ENCODE measurements at places on chromosomes 12 and 14. TPM values are rescaled to one million over a fixed set of nuclear protein-coding genes. Genes with fewer than 3 reads are reported as not detected.

- DNase-seq, result no peak
These were observed 52.4 kb upstream of the STON2 start for GRCh38 chr14:81452341-81453133.

- no peak for DNase-seq
These were observed 142.7 kb downstream of the BCL11B start for GRCh38 chr14:99129211-99129696.

GRCh38 chr12:28699029-28699428 is 450.0 kb upstream of the FAR2 start:
- DNase-seq, result no peak

Gene EXOC5
- polyA plus RNA-seq, result 73.0 TPM

- no peak for DNase-seq
These were observed 17.1 kb upstream of the EMP1 start for GRCh38 chr12:13179211-13180074.

DNA sequence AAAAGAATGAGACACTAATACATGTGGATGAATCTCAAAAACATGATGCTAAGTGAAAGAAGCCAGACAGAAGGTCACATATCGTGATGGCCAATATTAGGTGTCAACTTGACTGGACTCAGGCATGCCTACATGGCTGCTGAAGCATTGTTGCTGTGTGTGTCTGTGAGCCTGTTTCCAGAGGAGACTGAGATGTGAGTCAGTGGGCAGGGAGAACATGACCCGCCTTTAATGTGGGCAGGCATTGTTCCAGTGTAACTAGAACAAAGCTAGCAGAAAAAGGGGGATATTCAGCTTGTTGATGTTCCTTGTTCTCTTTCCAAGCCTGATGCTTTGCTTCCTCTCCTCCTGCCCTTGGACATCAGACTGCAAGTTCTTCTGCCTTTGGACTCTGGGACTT is 47.6 kb downstream of the DCAF5 start:
- DNase-seq, result no peak

DNA sequence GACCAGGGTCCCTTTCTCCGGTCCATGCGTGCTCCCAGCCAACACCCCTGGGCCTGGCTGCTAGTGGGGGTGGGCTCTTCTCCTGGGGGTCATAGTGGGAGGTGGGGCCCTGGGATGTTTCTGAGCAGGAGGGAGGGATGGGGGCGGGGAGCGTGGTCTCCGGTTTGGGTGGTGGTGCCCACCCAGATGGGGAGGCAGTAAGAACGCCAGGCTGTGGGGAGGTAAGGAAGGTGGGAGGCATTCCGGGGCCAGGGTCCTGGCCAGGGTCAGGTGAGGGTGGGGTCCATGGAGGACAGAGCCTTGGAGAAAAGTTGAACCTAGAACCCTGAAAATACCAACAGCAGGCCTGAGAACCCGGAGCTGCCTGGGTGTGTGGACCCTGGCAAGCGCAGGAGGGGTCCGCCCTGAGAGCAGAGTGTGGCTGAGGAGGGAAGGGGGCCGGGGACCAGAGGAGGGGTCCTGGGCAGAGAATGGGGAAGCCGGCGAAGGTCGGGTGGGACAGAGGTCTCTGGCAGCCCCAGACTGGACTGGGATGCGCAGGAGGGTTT is 5.7 kb downstream of the CRIP2 start:
- DNase-seq, result no peak

DNA sequence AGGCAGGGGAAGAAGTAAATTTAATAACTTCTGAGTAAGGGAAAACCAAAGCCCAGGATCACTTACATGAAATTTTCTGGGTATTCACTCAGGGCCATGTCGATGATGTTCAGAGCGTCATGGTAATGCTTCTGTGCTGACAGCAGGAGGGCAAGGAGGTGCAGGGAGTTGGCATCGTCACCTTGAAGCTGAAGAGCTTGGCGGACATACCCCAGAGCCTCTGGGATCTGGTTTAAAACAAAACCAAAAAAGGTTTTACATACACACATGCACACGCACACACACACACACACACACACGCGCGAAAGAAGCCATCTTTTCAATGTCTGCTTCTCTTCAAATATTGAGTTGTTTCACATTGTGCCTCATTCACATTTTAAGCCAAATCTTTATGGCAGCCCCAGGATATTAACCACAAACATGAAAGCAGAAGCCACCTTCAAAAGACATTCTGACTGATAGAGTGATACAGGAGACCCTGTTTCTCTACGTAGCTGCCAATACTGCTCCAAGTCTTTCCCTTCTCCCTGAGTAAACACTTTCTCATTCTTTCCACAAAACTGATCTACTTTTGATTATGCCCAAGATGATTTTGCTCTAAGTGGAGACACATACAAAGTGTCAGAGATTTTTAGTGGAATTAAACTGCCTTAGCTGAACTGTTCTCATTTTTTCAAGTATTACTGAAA is 172.1 kb downstream of the TTC7B start:
- no peak for DNase-seq

GRCh38 chr14:75835737-75836136 is 146.1 kb downstream of the TGFB3 start:
- no peak for DNase-seq

- DNase-seq, result no peak
These were observed 39.0 kb downstream of the LRRK2 start for GRCh38 chr12:40263616-40264409.

Gene BICDL1
- polyA plus RNA-seq, result 34.5 TPM

DNA sequence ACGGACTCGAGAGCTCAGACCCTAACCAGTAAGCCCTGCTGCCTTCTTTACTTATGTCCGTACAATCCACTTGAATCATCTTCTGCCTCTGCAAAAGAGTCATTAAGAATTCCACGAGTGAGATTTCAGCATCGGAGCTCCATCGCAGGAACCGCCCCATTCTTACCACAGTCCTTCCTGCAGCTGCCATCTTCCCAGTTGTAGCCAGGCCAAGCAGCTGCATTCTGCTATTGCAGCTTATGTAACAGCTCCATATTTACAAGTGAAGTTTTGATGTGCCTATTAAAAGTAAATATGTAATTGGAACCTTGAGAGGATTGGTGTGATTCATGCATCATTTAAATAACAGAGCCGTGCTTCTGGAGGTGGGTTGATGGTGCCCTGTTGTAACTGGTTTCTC is 157.4 kb downstream of the KICS2 start:
- DNase-seq, result no peak

- no peak for DNase-seq
These were observed 17.7 kb upstream of the TEAD4 start for GRCh38 chr12:2941524-2941923.

Gene TMEM52B
- polyA plus RNA-seq, result 169 TPM

DNA sequence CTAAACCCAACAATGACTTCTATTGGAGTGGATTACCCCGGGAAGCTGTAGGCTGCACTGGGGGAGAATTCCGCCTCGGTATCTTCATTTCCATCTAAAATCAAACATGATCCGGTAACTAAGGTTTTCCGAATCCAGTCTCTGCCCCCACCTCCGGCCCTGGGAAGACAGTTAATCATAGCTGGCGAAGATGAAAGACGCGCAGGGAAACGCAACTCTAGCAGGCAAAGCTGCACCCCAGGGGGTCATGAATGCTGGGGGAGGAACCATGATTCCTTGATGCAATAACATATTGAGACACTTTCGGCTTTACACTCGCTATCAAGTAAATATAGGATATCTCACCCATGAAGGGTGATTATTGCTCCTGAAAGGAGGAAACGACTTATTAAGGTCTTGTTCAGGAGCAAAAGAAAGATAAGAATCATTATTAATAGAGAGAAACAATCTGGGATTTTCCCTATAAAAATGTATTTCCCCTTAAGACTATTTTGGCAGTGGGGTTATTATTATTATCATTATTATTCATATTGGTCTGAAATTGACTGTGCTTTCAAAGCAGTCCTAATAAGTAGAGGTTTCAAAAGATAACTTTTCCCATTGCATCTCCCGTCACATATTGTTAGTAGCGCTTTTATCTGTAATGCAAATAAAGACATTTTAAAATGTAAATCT is 614.9 kb downstream of the VRK1 start:
- DNase-seq, result no peak

Gene KRT80
- polyA plus RNA-seq, result 1.0 TPM

Gene EIF2S3B
- 11.1 TPM for polyA plus RNA-seq

GRCh38 chr14:54906075-54906474 is 3.4 kb upstream of the GCH1 start:
- DNase-seq, result no peak

DNA sequence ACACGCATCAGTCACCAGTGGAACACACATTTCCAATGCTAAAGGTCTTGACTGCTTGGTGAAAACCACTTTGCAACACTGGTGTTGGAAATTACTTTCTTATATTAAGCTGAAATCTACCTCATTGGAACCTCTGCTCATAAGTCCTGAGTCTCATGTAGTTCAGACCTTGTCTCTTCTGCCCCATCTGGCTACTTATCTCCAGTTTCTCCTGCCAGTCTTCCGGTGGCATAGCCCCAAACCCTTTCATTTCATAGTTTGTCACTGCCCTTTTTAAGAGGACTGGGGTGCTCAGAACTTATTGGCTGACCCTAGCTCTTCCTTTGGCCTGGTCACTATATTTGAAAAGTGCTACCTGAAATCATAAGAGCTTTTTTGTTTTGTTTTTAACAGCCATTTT is 43.7 kb downstream of the HELB start:
- DNase-seq, result no peak

Gene PRKD1
- 33.0 TPM for polyA plus RNA-seq

- DNase-seq, result peak; percentile 11
These were observed 122.0 kb downstream of the TMEM117 start for GRCh38 chr12:43957732-43958372.

DNA sequence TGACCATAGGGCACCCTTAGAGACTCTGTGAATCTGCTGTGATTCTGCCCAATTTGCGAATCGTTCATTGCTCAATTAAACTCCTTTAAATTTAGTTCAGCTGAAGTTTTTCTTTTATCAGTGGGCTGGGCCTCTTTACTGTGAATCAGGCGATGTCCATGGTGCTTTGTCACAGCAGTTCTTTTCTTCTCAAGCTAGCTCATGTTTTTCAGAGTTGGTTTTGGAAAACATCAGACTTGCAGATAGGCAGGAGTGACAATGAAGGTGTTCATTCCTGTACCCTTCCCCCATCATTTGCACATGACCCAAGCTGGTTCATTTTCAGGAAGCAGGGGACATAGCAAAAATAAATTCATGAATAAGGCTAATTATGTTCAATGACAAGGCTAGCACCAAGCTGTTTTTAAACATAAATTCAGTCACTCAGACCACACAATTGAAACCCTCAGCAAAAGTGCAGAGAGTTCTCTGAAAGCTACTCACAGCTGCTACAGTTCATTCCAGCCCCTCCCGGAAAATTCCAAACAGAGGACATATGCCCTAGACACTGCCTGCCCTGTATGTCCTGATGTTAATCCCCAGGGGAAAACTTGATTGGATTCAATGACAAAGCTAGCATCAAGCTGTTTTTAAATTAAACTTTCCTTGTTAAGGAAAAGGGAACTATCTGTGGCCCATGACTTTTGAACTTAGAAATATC is 383.3 kb downstream of the C12orf75 start:
- peak; percentile 31 for DNase-seq
